ENCODE measurements at places on chromosomes 2 and 18.
A peak's percentile ranks its signal among the peaks of the same experiment; 100 is the strongest.

- no peak for DNase-seq
These were observed 255.6 kb downstream of the RDH14 start for GRCh38 chr2:18304849-18305248.

DNA sequence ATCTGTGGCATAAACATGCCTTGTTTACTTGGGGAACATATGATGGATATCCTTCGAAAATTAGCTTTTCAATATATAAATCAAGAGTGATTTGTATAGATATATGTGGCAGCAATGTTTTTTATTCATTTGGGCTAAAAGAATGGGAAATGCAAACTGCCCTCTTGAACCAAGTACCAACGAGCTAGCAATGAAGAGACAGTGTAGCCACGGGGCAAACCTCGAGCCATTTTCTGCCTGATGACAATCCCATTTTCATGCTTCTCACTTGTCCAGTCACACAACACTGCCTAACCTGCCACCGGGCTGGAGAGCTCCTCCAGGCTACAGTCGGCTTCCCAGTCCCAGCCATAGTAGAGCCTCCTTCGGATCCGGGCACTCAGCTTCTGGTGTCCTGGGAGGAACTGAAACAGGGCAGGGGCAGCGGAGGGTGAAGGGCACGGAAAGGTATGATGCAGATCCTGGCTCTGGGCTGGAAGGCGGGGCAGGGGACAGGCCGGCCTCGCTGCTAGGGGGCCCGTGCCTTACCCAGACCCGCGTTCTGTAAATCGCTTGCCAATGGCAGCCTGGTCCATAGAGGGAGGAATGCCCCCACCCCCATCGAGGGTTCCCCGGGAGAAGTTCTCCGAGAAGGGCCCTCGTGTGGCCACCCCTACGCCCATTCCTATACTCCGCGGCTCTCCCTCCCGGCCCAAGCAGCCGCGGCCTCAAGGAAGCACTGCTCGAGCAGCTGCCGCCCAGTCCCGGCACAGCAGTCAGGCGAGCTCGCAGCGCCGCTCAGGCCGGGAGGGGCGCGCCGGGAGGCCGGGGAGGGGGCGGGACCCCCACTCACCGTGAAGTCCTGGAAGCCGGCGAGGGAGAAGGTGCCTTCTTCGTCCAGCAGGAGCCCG lies 552 bp downstream of the CNPPD1 start:
- DNase-seq, result no peak

DNA sequence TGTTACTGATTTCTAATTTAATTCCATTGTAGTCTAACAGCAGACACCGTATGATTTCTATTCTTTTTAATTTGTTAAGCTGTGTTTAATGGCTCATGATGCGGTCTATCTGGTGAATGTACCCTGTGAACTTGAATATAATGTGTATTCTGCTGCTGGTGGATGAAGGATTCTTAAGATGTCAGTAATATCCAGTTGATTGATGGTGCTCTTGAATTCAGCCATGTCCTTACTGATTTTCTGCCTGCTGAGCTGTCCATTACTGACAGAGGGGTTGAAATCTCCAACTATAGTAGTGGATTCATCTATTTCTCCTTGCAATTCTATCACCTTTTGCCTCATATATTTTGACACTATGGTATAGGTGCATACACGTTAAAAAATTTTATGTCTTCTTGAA lies 373.3 kb upstream of the RAB12 start:
- DNase-seq, result no peak

DNA sequence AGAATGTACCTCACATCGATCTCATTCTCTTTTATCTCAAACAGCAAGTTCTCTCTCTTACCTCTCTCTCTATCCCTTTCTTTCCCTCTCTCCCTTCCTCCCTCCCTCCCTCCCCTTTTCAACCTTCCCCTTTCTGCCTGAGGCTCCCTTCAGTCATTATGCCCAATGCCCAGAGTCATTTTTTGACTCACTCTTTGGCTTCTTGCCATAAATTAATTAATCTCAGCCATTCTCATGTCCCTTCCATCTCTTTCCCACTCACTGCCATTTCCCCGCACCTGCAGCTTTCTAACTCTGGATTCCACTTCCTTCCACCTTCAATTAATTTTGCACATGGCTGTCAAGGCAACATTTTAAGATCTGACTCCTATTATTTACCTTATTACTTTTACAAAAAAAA lies 60.1 kb downstream of the EVA1A start:
- DNase-seq, result peak; percentile 43

DNA sequence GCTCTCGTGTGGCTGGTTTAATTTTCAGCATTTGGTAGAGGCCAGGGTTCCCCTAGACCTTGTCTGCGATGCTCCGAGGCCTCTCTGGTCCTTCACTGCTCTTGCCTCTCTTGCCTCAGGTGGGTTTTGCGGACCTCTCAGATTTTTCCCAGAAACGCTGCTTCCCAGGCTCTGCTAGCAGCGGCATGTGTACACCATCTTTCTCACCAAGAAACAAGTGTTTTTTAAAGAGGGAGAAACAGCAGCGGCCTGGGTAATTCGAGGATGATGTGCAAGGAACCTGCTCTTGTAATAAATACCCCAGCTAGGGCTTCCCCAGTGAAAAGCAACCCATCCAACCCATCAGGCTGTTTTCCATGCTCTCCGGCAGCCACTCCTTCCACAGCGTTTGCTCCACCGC lies 33.5 kb upstream of the COL6A3 start:
- DNase-seq, result no peak

GRCh38 chr2:17857021-17857420 lies 21.4 kb upstream of the KCNS3 start:
- DNase-seq, result no peak

- DNase-seq, result no peak
These were observed at the start of gene PIEZO2 for GRCh38 chr18:11149441-11150270. PIEZO2 (minus strand) TSS chr18:11149569; CDS start chr18:11148588, 981 bp downstream.

DNA sequence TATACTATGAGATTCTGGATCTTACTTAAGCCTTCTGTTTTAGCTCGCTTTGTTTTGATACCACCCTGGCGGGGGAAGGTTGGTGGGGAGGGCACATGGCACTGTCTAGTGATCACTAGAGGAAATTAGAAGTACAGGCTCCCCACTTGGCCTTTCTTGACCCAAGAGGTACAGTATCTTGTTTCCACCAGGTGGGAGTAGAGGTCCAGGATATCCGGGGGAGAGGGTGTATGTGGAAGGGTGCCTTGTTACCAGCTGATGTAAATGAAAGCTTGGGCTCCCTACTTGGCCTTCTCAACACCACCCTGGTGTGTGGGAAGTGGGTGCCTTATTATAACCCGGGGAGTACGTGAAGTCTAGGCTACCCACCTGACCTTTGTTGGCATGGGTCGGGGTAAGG lies 7.5 kb downstream of the GALNT1 start:
- DNase-seq, result no peak

DNA sequence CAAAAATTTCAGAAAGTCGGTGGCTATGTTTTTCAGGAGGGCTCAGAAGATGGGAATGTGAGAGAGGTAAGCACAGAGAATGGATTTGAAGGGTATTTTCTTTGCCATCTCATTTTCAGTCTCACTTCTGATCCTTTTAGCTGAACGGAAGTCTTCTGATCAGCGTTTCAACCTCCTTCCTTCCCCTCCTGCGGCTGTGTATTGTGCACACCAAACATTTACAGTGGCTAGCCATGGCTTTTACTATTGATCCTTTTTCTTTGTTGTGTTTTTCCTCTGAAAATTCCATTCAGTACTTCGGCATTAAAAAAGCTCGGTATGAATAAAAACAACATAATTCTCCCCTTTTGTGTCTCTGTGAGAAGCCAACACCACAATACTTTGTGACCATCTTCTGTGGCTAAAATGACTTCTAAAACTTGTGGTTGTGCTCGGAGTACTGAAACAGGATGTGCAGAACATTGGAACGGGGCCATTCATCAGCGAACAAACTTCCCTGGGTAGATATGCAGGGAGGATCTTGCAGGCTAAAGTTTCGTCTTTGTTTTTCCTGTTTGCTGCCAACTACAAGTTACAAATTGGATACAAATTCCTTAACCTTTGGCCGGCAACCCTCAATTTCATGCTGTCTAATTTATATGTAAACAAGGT lies 260.8 kb upstream of the FAM98A start:
- DNase-seq, result no peak

GRCh38 chr2:168524005-168524404 lies 67.9 kb downstream of the CERS6 start:
- DNase-seq, result no peak

- no peak for DNase-seq
These were observed 1.5 kb downstream of the ARPC2 start for GRCh38 chr2:218218268-218219185.

- DNase-seq, result no peak
These were observed 776 bp downstream of the MOGS start for GRCh38 chr2:74464406-74464805.

- DNase-seq, result no peak
These were observed 90.6 kb upstream of the HNMT start for GRCh38 chr2:137873536-137874244.
